ENCODE measurements at places on chromosomes 5 and 9.

GRCh38 chr5:14190194-14191164 is 47.3 kb downstream of the TRIO start:
- DNase-seq = no peak

GRCh38 chr5:158127536-158127935 is 268.6 kb upstream of the CLINT1 start:
- no peak for DNase-seq

DNA sequence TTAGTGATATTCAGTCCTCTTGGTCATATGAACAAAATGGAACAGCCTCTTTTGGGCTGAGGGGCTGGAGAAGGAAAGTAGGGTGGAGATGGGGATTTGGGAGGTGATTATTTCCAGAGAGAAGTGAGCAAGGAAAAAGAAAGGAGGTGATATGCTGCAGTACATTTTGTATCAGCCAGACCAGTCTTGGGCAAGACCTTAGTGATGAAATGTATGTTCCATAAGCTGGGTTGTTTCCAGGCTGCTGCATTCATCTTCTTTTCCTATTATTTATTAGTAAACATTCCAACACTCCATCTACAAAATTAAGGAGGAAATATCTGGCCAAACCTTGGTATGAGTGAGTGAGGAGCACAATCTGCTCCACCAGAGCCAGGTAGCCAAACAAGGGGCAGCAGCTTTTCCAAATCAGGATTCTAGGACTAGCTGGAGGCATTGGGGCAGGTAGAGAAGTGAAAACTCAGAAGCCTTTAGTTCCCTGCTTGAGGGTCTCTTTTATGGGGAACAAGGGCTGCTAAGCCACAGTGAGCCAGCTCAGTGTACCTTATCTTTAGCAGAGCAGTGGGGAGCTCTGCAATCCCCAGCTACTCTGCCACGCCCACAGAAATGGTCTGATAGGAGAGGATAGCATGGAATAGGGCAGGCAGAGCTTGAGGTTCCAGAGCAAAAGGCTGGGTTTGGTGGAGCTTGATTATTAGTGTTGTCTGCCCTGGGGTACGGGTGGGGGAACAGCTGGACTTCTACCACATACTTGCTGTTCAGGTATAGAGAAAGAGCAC is 19.5 kb downstream of the RAD1 start:
- DNase-seq = no peak

DNA sequence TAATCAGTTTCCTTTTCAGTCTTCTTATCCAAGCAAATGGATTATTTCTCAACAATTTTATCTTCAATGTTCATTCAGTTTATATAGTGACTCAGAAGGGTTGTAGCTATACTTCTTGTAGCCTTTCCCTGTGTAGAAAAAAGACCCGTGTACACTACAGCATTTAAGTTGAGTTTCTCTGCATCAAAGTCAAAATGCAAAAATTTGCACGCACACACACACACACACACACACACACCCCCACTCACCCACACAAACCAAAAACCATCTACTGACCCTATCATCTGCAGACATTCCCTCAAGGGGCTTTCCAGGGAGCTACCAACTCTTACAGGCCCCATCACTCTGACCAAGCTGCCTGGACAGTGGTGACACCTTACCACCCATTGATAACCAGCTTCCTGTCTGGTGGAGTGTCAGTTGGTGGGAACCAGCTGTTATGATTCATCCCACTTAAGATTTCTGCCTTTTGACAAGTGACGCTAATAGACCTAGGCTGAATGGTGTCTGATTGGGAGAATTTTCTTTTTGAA is 12.2 kb upstream of the ELL2 start:
- DNase-seq = peak; percentile 6

GRCh38 chr9:96067004-96067403 is 191.5 kb downstream of the ERCC6L2 start:
- no peak for DNase-seq

DNA sequence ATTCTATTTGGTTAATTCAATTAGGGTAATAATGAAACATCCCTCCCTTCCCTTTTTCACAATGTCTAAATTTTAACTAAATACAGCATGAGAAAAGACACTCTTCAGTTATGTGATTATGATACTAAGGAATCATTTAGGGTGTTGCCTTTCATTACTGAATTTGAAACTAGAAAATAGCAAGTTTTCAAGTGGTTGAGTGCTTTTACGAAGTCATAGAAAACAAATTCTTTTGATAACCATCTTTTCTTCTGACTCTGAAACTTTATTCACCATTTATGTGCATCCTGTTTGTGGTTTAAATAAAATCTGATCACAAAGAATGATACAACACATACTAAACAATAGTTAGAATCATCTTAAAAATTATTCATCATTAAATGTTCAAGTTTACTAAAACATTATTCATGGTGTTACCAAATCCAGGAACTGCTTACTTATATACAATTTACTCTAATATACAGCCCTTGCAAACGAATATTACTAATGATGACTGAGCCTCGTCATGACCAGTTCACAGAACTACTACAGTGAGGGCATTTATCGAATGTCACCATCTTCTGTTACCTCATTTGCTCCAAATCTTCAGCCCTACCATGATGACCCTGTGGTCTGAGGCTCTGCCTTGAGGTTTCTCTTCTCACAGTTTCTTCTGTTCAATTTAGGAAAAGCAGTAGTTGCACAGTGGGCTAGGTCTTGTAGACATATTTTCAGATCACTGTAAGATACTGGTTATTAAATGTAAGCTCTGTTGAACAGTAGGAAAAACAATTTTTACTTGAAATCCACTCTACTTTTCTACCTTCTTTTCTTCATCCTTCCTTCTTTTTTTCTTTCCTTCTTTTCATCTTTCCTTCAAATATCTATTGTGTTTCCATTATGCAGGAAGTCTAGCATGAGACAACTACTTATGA is 18.3 kb upstream of the IL9 start:
- DNase-seq = no peak

DNA sequence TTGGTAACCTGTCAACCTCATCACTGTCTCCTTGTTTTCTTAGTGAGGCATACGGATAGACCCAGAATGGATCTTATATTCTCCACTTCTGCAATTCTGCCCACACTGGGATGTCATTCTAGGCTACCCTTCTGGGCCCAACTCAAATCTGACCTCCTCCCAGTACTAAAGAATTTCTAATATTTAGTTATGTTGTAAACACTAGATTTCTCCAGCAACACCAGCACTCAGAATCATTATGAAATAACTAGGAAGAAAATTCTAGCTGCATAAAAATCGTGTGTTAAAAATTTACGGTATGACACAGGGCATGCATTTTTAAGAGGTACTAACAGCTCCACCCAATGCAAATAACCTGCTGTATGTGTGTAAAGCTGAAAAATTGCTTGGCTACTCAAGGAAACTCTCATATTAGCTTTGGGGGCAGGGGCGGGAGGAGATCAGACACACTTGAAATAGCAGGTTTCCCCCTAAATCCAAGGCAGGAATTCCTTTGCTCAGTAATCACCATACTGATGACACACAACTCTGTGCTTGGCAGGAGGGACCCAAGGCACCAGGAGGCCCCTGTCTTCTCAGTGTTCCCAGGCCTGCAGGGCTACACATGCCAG is 27.3 kb downstream of the MACROH2A1 start:
- DNase-seq = no peak

DNA sequence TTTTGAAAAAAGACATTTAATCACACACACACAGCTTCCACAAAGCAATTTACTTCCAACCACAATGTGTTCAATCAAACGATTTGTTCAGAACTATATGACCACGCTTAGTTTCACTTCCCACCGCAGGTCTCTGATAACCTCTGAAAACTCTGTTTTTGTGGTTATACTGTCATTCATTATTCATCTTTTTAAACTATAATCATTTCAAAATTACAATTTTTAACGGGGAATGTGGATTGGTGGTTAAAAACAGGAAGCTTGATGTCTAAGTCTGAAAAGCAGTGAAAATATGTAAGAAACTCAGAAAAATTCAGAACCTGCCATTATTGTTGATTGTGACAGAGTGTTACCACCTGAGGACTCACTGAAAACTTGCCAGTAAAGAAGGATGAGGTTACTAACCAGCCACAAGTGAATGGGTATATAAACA is 12.7 kb upstream of the TMEM174 start:
- DNase-seq = peak; percentile 68

- DNase-seq = no peak
Measured at GRCh38 chr9:107932046-107932445, 442.5 kb upstream of the KLF4 start.

DNA sequence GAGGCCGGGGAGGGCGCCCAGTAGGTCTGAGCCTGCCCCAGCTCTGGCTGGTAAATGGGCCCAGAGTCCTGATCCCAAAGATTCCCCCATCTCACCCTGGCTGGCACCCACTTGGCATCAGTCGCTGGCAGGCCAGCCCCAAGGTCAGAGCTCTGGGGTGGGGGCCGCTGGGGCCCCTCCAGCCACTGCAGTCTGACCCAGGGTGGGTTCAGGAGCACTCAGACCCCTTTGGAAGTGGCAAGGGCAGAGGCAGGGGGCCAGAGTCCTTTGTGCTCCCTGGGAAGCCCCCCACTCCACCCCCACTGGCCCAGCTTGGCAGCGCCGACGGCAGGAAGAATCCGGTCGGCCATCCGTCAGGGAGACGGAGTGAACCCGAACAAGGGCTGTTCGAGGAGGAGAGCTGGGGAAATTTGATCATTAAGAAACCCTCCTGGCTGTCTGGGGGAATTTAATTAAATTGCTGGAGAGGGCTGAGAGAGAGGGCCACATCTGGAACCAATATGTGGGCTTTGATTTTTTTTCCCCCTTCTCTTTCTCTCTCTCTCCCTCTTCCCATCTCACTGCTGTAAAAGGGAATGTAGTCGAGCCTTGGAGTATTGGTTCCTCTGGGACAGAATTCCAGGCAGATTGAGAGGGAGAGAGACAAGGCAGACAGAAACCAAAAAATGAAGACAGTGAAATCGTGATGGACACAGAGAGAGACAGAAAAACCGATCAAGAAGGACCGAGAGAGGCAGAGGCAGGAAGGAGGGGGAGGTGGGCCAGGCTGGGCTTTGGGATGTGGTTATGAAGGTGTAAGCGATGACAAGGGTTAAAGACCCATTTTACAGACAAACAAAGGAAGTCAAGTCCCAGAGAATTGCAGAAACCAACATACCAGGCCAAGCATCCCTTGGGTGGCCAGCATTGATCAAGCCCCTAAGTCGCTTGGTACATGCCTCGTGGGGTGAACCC is 8.1 kb upstream of the ASB6 start:
- no peak for DNase-seq

GRCh38 chr5:117893211-117893610 is 1095.1 kb downstream of the DTWD2 start:
- DNase-seq = no peak

- no peak for DNase-seq
Measured at GRCh38 chr5:69129413-69129812, 35.6 kb downstream of the SLC30A5 start.

DNA sequence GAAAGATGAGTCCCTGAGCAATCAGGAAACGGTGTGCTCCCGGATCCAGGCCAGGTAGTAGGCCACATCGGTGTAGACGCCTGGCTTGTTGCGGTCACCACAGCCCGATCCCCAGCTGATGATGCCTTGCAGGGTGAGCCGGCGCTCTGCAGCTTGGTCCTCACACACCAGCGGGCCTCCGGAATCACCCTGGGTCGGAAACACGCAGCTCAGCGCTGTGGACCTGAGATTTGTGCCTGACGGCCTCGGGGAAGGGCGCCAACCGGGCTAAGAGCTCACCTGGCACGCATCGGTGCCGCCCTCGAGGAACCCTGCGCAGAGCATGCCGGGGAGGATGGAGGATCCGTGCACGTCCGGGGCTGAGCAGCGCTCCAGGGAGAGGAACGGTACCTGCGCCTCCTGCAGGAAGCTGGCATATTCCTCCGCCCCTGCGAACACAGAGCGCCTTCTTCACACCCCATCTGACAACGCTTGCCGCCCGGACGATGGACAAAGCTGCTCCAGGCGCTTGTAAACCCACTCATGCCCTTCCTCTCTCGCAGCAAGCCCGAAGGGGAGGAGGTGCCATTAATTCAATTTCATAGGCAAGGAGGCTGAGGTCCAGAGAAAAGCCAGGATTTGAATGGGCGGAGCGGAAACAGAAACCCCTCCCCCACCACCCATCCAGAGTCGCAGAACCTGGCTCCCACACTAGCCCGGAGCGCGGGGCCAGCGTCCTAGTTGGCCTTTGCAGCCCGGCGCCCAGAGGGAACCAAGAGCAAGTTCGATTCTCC is 2.0 kb upstream of the PFN3 start:
- peak; percentile 74 for DNase-seq

- DNase-seq = peak; percentile 16
Measured at GRCh38 chr5:151094852-151095245, 14.0 kb upstream of the TNIP1 start.

DNA sequence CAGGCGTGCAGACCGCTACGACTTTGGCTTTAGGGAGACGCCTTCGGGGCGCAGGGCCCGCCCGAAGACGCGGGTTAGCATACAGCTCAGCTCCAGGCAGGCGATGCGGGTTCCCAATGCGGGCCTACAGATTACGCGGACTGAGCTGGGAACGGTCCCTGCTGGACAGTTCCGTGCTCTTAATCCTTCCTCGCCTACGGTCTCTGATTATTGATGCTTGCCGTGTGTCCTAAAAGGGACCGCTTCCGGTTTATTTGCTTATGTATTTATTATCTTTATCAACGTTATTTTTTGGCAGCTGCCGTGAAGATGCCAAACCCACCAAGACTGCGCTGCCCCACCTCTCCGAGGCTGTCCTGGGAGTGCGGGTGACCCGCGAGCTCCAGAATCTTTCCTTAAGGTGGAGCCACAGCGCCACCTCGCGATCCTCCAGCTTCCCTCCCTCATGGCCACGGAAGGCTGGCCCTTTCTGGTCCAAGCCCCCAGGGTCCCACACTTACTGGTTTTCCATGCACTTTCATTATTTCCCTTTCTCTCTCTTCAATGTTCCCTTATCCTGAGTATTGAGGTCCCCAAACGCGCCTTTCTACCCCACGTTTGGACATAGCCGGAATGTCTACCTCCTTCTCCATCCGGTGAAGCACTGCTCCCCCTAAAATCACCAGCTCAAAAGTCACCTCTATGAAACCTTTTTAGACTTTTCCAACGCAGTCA is 7.0 kb upstream of the EBF1 start:
- peak; percentile 80 for DNase-seq

- no peak for DNase-seq
Measured at GRCh38 chr9:80926611-80927010, 762.7 kb downstream of the TLE1 start.

- DNase-seq = no peak
Measured at GRCh38 chr9:111107141-111107540, 68.9 kb upstream of the LPAR1 start.

- DNase-seq = no peak
Measured at GRCh38 chr5:41797662-41798061, 72.6 kb downstream of the OXCT1 start.

All from activated naive CD8-positive, alpha-beta T cell treated with anti-CD3 and anti-CD28 coated beads, Interleukin-2, amount 50 U/mL, for 24 hours (primary cell).